ENCODE measurements at places on chromosomes 12 and 14.

DNA sequence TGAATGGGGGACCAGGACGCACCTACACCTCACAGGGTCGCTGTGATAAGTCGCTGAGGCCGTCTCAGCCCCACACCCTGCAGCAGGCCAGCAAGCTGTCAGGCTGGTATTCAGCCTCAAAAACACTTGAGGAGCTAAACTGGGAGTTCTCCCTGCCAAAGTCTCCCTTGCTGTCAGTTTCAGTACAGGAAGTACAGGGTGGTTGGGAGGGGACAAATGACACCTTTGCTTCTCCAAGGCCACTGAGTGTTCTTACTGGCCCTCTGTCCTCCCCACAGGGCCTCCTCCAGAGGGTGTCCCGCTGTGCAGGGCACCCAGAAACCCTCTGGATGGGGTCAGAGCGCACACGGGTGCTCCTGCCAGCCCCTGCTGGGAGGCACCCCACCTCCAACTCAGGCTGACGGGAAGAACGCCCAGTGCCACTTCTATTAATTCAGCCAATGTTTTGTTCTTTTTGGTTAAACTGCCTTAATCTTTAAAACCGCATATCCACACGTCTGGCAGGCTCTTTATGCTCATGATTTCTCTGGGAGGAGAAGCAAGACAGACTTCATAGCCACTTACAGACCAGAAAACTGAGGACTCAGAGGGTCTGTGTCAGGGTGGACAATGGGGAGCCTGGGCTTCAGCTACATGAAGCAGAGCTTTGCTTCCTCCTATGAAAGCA, 75.9 kb downstream of the ITPK1 start:
- no peak for DNase-seq

DNA sequence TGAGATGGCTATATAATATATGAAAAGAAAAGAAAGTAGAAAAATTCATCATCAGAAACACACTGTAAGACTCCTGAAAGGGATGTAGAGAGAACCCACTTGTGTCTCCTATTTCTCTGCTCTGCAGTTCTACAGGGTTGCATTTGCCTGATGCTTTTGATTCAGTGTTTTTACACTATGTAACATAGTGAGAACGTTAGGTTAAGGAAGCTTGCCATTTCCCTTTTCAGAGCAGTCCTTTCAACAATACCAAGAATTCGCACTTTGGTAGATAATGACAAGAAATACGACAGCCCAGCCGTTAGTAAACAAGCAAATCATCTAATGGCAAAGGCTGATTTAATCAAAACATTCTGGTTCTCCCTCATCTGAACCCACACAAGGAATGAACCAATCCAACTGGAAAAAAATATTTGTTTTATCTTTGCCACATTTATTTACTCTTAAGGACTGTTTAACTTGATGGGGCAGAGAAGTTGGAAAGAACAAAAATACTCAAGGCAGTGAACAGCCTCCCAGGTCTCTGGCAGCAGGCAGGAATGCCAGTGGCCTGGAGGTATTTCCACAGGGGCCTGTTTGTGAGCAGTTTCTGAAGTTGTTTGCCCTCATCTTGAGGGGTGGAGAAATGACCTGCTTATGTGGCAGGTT, 30.8 kb upstream of the SOCS2 start:
- no peak for DNase-seq

GRCh38 chr12:115953450-115953849, 324.0 kb downstream of the MED13L start:
- DNase-seq, result no peak

DNA sequence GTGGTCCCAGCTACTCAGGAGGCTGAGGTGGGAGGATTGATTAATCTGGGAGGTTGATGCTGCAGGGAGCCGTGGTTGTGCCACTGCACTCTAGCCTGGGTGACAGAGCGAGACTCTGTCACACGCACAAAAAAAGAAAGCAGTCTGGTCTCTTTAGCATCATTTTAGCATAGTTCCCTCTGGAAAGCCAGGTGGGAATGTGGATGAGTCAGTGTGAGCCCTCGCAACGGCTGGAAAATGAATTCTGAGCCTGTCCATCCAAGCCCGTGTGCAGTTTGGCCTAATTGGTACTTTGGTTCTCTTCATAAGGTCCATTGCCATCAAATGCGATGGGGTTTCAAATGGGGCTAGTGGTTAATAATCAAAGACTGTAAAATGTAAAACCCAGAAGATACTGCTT, 2.4 kb downstream of the MYL2 start:
- no peak for DNase-seq

GRCh38 chr14:101500061-101500460, 61.2 kb upstream of the DIO3 start:
- DNase-seq, result no peak

GRCh38 chr12:91113621-91114020, 2.3 kb upstream of the LUM start:
- DNase-seq, result no peak

DNA sequence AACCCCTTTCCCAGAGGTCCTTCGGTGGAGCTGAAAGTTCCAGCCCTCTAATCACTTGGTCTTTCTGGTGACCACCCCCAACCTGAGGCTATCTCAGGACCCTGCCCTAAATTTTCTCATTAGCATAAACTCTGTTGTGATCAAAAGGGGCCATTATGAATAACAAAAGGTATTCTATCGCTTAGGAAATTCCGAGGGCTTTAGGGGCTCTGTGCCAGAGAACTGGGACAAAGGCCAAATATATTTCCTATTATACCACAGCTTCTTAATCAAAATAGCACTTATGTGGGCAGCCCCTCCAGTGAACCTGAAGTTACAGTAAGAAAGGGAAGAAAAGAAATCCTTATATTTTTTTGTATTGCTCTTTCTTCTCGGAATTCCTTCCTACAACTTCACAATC, 125.3 kb upstream of the NPAS3 start:
- no peak for DNase-seq

DNA sequence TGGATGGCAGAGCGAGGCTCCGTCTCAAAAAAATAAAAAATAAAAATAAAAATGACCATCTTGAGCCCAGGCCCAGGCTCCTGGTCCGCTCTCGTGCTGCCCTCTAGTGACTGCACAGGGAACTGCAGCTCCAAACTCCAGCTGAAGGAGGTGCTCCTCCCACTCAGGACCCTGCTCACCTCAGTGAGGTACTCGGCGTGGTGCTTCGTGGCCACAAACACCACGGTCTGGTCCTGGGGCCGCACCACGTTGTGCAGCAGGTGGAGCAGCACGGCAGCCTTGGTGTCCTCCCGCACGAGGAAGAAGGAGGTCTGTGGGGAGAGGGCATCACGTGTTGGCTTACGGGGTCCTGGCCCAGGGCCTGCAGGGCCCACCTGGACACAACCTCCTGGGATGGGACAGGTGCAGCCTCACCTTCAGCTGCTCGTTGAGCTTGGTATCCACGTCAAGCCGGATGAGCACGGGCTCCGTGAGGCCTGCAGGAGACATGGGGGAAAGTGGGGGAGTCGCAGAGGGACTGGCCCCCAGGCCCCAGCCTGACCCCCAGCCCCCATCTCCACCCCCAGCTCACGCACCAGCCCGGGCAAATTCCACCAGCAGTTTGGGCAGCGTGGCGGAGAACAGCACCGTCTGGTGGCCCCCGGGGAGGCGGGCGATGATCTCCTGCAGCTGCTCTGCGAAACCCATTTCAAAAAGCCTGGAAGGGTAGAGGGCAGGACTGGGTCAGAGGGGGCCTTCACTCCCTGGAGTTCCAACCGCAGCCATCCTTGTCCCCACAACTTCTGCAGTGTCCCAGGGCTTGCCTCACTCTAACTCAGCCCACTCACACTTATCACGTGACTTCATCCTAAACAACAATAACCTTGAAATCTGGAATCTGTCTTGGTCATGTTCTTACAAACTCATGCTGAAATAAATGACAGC, 10.6 kb downstream of the DDX54 start:
- peak; percentile 88 for DNase-seq

- DNase-seq, result peak; percentile 69
Observed at GRCh38 chr12:2783936-2784600, 10.7 kb upstream of the FKBP4 start.

GRCh38 chr12:123131879-123132402, 18.9 kb downstream of the PITPNM2 start:
- DNase-seq, result no peak

GRCh38 chr12:127273626-127274025, 993.3 kb upstream of the TMEM132C start:
- no peak for DNase-seq

GRCh38 chr12:115337693-115338543, 653.9 kb upstream of the TBX3 start:
- no peak for DNase-seq

DNA sequence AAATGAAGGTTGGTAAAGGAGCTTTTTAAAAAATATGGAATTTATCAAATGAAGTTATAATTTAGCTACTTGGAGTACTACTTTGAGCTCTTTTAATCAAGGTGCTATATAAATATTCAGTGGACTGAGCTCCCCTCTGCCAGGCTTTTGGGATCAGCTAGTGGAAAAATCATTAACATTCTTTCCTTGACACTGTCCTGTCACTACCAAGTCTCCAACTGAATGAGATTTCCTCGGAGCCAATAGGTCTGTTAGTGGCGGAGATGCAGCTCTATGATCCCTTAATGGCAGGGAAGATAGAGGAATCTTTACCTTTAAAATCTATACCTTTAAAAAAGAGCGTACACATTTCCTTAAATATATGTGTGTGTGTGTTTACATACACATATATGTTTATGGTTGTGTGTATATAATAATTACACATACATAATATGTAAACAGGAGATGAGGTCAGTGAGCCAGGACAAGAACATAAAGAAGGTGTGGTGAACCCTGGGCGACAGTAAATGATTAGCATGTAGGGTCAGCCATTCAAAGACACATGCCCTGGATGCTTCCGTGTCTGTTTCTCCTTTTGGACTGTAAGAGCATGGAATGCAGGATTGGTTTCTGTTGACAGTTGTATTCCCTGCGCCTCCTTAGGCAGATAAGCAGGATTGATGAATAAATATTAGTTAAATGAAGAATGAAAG, 47.7 kb upstream of the ATP2A2 start:
- DNase-seq, result no peak

DNA sequence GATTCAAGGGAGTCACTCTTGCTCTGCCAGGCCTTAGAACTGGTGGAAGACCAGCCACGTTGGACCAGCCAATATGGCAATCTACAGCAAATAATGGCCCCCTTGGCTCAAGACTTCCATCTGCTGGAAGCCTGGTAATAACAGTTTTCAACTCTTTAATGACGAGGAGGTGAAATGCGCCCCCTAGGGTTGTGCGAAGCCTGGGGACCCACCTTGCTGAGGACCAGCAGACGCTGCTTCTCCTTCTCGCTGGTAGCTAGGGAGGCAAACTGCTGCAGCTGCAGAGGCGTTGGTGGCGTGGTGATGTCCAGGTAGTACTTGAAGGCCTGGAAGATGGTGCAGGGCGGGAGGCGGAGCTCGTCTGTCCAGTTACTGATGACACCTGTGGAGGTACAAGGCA, 41.5 kb upstream of the FBXO21 start:
- DNase-seq, result no peak

DNA sequence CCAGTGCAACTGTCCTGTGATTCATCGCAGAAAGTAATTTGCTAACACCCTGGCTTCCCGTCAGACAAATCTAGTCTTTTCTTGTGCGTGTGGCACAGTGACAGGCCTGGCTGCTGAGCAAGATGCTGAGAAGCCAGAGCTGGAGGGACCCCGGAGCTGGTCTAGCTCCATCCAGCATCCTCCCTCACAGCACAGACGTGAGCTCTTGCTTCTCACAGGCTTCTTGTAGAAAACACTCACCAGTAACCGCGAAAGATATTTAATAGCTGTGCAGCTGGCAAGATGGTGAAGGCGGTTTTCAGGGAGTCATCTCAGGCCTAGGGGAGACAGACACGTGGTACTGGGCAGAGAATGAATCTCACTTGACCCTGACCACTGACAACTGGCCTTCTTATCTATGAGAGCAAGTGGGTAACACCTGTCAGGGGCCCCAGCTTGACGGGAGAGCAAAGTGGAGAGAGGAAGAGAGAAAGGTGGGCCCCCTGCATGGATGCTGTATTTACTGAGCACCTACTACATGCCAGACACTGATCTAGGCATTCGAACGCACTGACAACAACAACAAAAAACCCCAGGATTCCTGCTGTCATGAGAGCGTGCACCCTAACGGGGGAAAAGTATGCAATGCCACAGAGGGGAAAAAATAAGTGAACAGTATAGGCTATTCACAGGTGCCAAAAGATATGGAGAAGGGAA, 63.3 kb downstream of the CCDC88C start:
- DNase-seq, result no peak

DNA sequence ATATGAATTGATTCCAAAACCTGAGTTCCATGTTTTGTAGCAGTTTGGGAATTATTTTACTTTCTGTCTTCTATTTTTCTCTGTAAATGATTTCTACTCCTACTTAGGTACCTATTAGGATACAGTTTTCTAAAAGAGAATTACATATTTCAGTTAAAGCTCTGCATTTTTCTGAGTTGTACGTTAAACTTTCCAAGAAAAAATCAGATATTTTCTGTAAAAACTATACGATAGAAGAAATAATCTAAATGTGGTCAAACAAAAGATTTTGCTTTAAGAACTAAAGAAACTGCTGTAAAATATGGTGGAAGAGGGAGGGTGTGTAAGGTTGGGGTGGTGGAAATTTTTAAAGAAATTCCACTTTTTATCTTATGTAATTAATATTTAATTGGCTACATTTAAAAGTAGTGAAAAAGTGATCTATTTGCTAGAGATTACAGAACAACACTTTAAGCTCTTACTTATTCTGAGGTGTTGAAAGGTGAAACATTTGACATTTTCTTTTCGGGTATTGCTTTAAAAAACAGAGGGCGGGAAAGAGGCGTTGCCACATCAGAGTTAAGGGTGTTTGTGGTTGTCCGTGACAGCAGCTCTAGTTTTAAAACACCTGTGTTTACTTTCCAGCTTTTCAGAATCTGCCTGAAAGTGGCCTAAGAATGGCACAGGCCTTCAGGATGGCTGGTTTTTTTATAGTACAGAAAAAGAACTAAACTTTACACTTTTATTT, 187.3 kb downstream of the MIPOL1 start:
- no peak for DNase-seq

- no peak for DNase-seq
Observed at GRCh38 chr12:5335069-5335468, 96.8 kb upstream of the NTF3 start.

DNA sequence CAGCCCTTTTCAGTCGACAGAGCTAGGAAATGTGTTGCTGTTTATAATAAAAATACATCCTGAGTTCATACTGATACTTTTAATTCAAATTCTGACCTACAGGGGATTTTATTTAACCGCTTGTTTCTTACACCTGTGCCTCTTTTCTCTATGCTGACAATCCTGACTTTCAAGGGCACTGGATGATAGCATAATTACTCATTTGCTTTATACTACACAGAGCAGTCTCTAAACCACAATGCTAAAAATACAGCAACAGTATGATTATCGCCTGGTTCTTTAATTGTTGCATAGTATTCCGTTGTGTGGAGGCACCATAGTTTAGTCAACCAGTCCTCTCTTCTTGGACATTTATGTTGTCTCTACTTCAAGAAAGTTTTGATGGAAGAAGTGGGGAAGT, 372.9 kb downstream of the DPF3 start:
- DNase-seq, result no peak

GRCh38 chr12:49673446-49674317, 33.5 kb downstream of the FMNL3 start:
- DNase-seq, result no peak

All from GM20000 (cell line).